A549 treated with dexamethasone at 1 μM for 4 hours (cell line): ENCODE measurements at places on chromosomes 1 and 21. TPM values are rescaled to one million over a fixed set of nuclear protein-coding genes. Genes with fewer than 3 reads are reported as not detected.

The OPRD1 gene
- total RNA-seq: 0.01 to 0.02 TPM (median 0.02 TPM) in 4 of 5 replicates, not detected in the other

The LENEP gene
- total RNA-seq: not detected in 5 replicates

The FCRL1 gene
- not detected in 5 replicates for total RNA-seq

The TBX15 gene
- 0.02 to 0.07 TPM (median 0.05 TPM) in 5 replicates for total RNA-seq

The SPRR2A gene
- 0.12 TPM in 1 of 5 replicates, not detected in the others for total RNA-seq

The S100A9 gene
- total RNA-seq: 0.49 to 0.92 TPM (median 0.54 TPM) in 5 replicates

The PIK3C2B gene
- 5.0 to 9.8 TPM (median 9.1 TPM) in 5 replicates for total RNA-seq

The SLFNL1 gene
- 0.02 to 0.07 TPM (median 0.04 TPM) in 4 of 5 replicates, not detected in the other for total RNA-seq

The CD1B gene
- total RNA-seq: not detected in 5 replicates

The SPATA17 gene
- total RNA-seq: 1.7 to 3.0 TPM (median 1.9 TPM) in 5 replicates

The AMPD1 gene
- 0.14 TPM in 1 of 5 replicates, not detected in the others for total RNA-seq

The TMEM81 gene
- 1.6 to 3.0 TPM (median 2.3 TPM) in 5 replicates for total RNA-seq

The CDA gene
- total RNA-seq: 28.7 to 43.5 TPM (median 33.9 TPM) in 5 replicates

The FTCD gene
- 0.16 to 0.33 TPM (median 0.19 TPM) in 3 of 5 replicates, not detected in the others for total RNA-seq

The PLD5 gene
- 1.6 to 2.6 TPM (median 2.4 TPM) in 5 replicates for total RNA-seq

The EXTL1 gene
- 0.05 TPM in 1 of 5 replicates, not detected in the others for total RNA-seq

The DMRTA2 gene
- total RNA-seq: 0.06 to 0.18 TPM (median 0.09 TPM) in 5 replicates

The OR2AK2 gene
- total RNA-seq: not detected in 5 replicates

The SDF4 gene
- total RNA-seq: 92.5 to 135 TPM (median 132 TPM) in 5 replicates

The KIAA1614 gene
- total RNA-seq: 0.25 to 1.3 TPM (median 1.0 TPM) in 5 replicates

The SMIM1 gene
- total RNA-seq: 0.76 to 1.6 TPM (median 1.3 TPM) in 5 replicates

The SUCO gene
- 8.8 to 12.4 TPM (median 9.7 TPM) in 5 replicates for total RNA-seq

The CFHR2 gene
- not detected in 5 replicates for total RNA-seq

The TMEM269 gene
- total RNA-seq: 0.05 to 0.11 TPM (median 0.08 TPM) in 5 replicates

The NBPF20 gene
- total RNA-seq: 2.9 to 3.4 TPM (median 3.3 TPM) in 5 replicates

The LCE2A gene
- total RNA-seq: not detected in 5 replicates

The VANGL2 gene
- 0.62 to 0.80 TPM (median 0.74 TPM) in 5 replicates for total RNA-seq

The LCE6A gene
- not detected in 5 replicates for total RNA-seq

The GART gene
- 58.6 to 76.2 TPM (median 67.1 TPM) in 5 replicates for total RNA-seq

The OR2L13 gene
- total RNA-seq: not detected in 5 replicates

The ZMYND12 gene
- total RNA-seq: 0.27 to 0.69 TPM (median 0.39 TPM) in 5 replicates

The NBPF4 gene
- total RNA-seq: 0.06 to 0.14 TPM (median 0.07 TPM) in 4 of 5 replicates, not detected in the other

The IL20 gene
- total RNA-seq: not detected in 5 replicates

The SGIP1 gene
- not detected in 5 replicates for total RNA-seq

The KIAA0319L gene
- 13.8 to 16.8 TPM (median 15.9 TPM) in 5 replicates for total RNA-seq

The RPE65 gene
- not detected in 5 replicates for total RNA-seq

The CFAP45 gene
- total RNA-seq: 0.53 to 0.80 TPM (median 0.75 TPM) in 5 replicates
